ENCODE measurements at places on chromosomes 12 and 14.

GRCh38 chr14:21880918-21881317, 207.3 kb upstream of the OR4E1 start:
- no peak for DNase-seq

- DNase-seq: no peak
Measured at GRCh38 chr14:91094772-91095171, 19.1 kb upstream of the DGLUCY start.

DNA sequence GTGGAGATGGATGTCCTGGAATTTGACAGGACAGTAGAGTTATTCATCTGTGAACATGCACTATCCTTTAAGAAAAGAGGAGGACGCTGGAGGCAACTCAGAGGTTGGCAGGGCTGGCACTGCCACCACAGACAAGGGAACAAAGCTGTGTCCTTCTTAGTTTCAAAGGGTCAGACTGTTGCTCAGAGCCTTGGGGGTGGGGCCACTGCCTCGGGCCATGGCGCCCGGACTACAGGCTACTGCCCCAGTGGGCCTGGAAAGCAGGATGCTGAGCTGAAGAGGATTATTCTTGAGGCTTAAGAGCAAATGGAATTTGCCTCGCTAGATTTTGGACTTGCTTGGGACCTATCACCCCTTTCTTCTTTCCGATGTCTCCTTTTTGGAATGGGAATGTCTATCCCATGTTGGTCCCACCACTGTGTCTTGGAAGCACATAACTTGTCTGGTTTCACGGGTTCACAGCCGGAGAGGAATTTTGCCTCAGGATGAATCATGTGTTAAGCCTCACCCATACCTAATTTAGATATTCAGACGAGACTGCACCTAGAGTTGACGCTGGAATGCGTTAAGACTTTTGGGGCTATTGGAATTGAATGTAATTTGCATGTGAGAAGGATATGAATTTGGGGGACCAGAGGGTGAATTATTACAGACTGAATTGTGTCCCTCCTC, 114.8 kb upstream of the RFLNA start:
- no peak for DNase-seq

- DNase-seq: no peak
Measured at GRCh38 chr12:112283546-112283945, 98.7 kb downstream of the HECTD4 start.

DNA sequence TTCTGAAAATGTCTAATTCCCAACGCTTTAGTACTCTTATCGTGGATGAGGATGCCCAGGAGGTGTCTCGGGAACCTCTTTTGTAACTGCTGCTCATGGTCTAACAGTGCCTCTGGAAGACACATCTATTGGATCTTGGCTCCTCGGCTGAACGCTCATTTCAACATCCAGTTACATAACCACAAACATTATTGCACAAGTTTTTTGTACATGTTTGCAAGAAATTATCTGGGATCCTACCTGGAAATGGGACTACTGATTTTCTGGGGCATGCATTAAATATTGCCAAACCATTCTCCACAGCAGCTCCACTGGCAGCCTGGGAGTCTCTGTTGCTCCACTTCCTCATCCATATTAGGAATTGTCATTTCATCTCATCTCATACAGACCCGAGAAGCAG, 117.5 kb upstream of the EVL start:
- DNase-seq: no peak

DNA sequence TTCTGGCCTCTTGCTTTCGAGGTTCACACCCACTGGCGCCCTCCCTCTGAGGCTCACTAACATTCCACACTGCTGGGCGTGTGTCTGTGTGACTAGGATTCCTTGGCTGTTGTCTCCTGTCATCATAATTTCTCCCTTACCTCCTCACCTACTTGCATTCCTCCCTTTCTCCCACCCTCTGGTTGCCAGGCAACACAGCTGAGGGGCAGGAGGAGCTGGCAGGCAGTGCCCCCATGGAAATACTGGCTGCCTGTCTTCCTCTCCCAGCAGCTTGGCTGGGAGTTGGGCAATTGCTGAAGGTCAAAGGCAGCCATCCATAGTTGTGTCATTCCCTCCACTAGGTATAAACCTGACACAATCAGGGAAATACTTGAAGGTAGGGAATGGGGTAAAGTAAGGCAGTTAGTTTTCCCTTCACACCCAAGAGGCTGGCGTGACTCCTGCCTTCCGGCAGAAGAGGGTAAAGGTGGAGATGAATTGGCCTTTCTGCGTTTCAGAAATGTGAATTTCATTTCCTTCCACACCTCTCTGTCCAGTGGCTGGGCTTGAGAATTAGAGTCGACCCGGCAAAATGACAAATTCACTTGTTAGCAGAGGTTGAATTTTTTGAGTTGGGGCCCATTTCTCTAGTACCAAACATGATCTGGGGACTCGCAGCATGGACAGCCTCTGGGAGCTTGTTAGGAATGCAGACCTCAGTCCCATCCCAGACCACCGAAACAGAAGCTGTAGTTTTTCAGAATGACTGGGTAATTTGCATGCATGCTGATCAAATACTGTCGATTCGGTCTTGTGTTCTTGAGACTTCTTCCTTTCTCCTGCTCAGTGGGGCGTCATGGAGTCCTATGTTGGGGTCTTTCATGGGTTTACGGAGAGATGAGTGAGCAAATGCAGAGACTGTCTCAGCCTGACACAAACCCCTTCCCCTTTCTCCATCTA, 24.3 kb upstream of the EMP1 start:
- DNase-seq: peak; percentile 13

DNA sequence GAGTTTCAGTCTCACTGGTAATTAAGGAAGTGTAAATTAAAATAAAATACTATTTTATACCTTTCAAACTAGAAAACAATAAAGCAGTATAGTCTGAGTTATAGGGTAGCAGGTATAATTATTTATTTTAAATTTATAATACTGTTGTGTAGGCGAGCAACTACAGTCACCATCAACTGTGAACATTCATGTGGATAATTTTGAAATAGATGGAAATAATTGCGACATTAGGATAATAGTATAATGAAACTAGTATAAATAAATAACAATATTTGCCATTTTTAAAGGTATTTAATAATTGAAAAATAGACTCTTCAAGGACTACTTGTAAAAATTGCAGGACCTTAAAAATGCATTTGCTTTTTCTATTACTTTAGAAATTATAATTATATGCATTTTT, 3.8 kb upstream of the DYRK4 start:
- DNase-seq: no peak

GRCh38 chr12:64993461-64993860, 127.6 kb downstream of the WIF1 start:
- DNase-seq: no peak

DNA sequence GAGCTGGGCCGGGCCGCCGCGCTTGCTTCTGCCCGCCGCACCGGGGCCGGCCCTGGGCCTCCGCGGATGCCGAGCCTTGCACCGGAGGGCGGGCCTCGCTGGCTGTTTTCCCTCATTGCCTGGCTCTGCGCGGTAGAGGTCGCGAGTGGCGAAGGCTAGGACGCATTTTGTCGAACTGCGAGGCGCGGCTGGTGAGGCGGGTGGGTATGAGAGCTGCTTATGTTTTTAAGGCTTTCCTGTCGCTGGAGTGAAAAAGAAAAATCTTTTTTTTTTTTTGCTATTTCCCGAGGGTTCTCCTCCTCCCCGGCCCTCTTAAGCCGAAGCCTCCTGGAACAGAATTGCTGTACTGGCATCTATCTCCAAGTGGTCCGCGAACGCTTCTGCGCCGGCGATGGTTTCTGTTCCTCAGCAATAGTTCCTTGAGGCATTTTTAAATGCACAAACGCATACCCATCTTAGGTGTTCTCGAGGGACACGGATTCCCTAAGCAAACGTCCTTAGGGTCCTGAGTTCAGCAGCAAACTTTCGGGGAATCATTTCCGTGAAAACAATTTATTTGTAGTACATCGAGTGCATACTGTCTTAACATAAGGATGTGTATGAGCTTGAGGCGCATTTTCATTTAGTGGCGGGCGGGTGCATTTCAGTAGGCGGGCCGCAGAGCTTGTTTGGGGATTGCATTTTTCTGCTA, 631 bp downstream of the RESF1 start:
- peak; percentile 79 for DNase-seq

- DNase-seq: no peak
Measured at GRCh38 chr14:100288382-100289185, 17.7 kb downstream of the SLC25A29 start.

DNA sequence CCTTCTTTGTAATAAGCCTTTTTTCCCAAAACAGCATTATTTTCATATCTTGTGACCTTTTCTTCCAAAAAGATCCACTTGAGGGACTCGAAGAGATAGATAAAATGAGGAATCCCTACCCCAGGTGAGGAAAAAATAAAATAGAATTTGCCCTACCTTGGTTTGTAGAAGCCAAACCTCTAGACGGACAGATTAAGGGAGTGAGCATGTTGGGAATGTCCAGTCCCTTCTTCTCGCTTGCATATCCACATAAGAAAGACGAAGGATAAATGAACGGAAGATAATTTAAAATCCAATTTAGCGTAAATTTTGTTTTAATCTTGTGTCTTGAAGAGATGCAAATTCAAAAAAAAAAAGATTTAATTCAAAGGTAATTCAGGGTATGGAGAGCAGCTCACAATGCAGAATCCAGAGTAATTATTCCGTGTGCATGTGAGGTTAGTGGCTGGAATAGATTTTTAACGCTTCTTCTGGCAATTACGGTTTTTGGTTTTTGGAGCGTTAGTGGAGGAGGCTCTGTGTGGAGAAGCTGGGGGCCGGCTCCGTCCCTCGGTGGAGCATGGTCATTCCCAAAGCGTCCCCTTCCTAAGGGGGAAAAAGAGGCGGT, 1.5 kb downstream of the GRIN2B start:
- no peak for DNase-seq

All from Ammon's horn (tissue), 1 donor.